MM.1S (cell line): ENCODE measurements at places on chromosomes 7 and 10.

DNA sequence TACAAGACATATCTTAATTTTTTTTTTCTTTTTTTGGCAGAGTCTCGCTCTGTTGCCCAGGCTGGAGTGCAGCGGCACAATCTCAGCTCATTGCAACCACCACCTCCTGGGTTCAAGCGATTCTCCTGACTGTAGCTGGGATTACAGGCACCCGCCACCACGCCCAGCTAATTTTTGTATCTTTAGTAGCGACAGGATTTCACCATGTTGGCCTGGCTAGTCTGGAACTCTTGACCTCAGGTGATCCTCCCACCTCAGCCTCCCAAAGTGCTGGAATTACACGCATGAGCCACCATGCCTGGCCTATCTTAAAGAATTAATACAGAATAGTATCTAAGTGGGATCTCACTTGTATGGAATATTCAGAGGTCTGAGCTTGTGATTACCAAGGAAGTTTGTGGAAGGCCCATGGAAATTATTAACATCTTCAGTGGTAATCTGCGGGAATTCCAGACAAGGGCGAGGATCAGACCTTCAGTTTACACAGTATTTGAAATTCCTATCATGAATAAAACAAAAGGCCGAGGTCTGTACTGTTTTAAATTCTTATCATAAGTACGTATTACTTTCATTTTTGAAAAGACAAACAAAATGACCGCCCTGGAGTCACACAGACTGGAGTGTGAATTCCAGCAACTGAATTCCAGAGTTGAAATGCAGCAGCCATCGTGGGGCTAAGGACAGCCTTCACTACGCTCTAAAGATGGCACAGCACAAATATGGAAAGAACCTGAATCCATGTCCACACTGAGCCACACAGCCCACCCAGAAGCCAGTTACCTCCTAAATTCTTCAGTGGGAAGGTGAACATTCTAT lies 16.7 kb downstream of the GPRIN2 start:
- no peak overlapping the region for H3K27ac ChIP-seq
- no peak for DNase-seq
- no peaks in the 10 kb centered on the region for H3K4me1 ChIP-seq
- no peaks in the 10 kb centered on the region for H3K36me3 ChIP-seq
- no peak overlapping the region for H3K4me3 ChIP-seq

GRCh38 chr7:134886353-134887057 lies 99.8 kb upstream of the AGBL3 start:
- no peak overlapping the region for H3K4me3 ChIP-seq
- no peak for DNase-seq
- H3K27ac ChIP-seq = no peak overlapping the region
- no peaks in the 10 kb centered on the region for H3K36me3 ChIP-seq
- H3K27me3 ChIP-seq = no peaks in the 10 kb centered on the region
- H3K4me1 ChIP-seq = no peaks in the 10 kb centered on the region

DNA sequence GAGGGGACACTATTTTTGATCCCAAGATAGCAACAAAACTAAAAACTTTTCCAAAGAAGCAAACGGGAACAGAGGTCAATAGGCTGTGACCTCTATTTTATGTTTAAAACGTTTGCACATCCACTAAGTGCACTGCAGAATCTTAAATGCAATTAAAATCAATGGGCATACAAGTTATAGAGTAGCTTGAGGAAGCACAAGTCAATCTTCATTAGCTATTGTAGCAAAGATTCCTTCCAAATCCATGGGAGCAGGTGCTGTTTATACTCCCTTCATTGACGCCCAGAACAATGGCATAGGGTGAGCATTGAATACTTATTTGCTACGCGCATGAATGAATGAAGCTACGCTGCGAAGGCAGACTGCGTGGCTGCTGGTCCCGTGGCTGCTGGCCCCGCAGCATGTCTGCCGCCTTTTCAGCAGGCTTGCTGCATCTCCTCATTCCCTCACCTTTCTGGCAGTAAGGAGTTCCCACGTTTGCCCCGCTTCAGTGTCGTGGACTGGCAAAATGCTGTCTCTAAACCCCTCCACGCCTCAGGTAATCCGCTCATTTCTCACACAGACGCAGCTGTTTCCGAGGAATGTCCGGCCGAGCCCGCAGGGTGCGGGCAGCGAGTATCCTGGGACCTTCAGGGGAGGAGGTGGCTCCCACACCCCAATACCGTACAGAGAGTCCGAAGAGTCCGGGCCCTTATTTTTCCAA lies 754 bp upstream of the PHYHIPL start:
- H3K36me3 ChIP-seq = no peaks in the 10 kb centered on the region
- no peaks in the 10 kb centered on the region for H3K4me1 ChIP-seq
- no peak overlapping the region for H3K4me3 ChIP-seq
- no peak overlapping the region for H3K27ac ChIP-seq

GRCh38 chr10:92760609-92761008 lies 70.9 kb downstream of the HHEX start:
- H3K4me3 ChIP-seq = no peak overlapping the region
- H3K27ac ChIP-seq = peak overlapping the region; percentile 19; the same call in 1 of the 2 replicates
- no peaks in the 10 kb centered on the region for H3K36me3 ChIP-seq
- peak; percentile 64 for DNase-seq
- no peaks in the 10 kb centered on the region for H3K27me3 ChIP-seq
- H3K4me1 ChIP-seq = peaks cover 45% of the 10 kb centered on the region

- H3K27me3 ChIP-seq = no peaks in the 10 kb centered on the region
- H3K27ac ChIP-seq = no peak overlapping the region
- no peaks in the 10 kb centered on the region for H3K4me1 ChIP-seq
- DNase-seq = no peak
- no peak overlapping the region for H3K4me3 ChIP-seq
- H3K36me3 ChIP-seq = no peaks in the 10 kb centered on the region
Measured at GRCh38 chr7:106625678-106626301, 35.2 kb downstream of the CCDC71L start.

- no peak overlapping the region for H3K4me3 ChIP-seq
- no peaks in the 10 kb centered on the region for H3K27me3 ChIP-seq
- no peak for DNase-seq
- no peaks in the 10 kb centered on the region for H3K36me3 ChIP-seq
Measured at GRCh38 chr7:49320083-49320482, 395.7 kb downstream of the CDC14C start.

GRCh38 chr10:105844241-105844640 lies 1203.2 kb downstream of the SORCS3 start:
- no peaks in the 10 kb centered on the region for H3K36me3 ChIP-seq
- no peak for DNase-seq
- no peak overlapping the region for H3K27ac ChIP-seq
- no peak overlapping the region for H3K4me3 ChIP-seq
- no peaks in the 10 kb centered on the region for H3K4me1 ChIP-seq

GRCh38 chr7:142389544-142389943 lies 131.7 kb upstream of the PRSS58 start:
- no peak for DNase-seq
- H3K27ac ChIP-seq = no peak overlapping the region
- H3K36me3 ChIP-seq = no peaks in the 10 kb centered on the region
- H3K4me1 ChIP-seq = peaks cover 4% of the 10 kb centered on the region
- H3K4me3 ChIP-seq = no peak overlapping the region
- no peaks in the 10 kb centered on the region for H3K27me3 ChIP-seq
